Right ventricle myocardium inferior (tissue), 1 donor: ENCODE measurements at places on chromosomes 7 and 10. TPM values are rescaled to one million over a fixed set of nuclear protein-coding genes. Genes with fewer than 3 reads are reported as not detected.

DNA sequence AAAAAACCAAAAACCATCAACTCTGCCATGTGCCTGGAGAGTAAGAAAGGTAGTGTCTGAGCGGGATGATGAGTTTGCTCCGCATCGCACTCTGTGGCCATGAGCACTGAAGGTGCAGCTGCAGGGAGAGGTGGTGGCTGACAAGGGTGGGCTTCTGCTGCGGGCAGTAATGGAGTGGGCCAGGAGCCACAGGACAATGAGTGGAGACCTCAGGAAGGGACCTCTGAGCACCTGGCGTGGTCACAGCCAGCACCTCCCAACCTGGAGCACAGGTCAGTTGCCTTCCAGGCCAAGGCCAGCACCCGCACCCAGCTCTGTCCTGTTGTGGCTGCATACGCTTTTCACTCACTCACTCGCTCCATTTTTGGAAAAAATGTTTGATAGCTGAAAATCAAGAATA is 115.5 kb downstream of the ANKRD61 start:
- DNase-seq: no peak

GRCh38 chr10:133527771-133528271 is 658 bp downstream of the CYP2E1 start:
- no peak for DNase-seq

DNA sequence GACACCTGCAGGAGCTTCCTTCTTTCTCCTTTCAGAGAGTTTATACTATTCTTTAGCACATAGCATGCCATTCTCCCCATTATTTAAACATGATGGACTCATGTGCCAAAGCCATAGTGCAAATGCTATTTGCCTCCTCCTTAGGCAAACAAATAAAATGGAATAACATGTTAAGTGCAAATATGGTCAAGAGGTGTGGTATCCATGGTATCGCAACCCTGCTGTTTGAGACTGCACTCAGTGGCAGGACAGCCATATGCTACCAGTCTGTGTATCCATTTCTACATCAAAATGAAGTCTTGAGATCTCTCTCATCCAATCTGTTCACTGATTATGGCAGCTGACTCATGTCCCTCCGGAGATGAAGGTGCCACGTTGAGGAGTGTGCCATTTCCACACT is 22.8 kb downstream of the HEPACAM2 start:
- DNase-seq: no peak

GRCh38 chr10:122468926-122469781 is 7.8 kb downstream of the HTRA1 start:
- DNase-seq: no peak

GRCh38 chr7:85512790-85513189 is 325.9 kb upstream of the SEMA3D start:
- DNase-seq: no peak

DNA sequence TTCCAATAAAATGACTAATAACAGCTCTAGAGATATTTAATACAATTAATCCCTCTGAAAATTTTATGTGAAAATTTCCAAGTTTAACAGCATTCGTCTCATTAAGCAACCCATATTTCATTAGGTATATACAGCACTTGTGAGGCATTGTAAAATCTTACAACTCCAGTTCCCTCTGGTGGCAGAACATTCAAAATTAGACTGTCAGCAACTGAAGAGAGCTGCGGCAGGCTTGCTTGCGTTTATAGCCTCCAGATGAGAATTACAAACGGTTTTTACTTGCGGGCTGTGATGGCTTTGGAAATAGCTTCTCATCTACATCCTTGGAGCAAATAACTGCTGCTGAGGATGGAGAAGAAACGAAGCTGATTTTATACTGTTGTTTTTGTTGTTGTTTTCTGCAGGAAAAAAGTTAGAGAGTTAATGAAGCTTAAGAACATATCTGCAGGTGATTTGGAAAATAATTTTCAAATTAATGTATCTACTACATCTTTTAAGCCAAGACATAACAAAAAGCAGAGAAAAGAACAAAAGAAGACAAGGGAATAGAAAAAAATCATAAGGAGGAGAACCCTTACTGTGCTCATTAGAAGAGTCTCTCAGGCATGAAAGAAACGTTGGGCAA is 171.3 kb downstream of the MAGI2 start:
- DNase-seq: no peak

DNA sequence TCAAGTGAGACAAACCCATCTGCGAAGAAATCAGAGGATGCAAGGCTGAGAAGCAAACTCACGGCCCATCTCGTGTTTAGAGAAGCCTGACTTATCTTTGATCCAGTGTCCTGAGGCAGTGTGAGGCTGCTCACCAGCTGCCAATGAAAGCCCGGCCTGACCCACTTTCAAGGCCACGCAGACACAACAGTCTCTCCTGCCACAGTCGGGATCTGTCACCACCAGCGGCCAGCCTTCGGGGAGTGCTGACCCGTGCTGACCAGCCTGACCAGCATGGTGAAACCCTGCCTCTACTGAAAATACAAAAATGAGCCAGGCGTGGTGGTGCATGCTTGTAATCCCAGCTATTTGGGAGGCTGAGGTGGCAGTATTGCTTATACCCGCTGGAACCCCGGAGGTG is 7.4 kb upstream of the DNAJB6 start:
- no peak for DNase-seq

DNA sequence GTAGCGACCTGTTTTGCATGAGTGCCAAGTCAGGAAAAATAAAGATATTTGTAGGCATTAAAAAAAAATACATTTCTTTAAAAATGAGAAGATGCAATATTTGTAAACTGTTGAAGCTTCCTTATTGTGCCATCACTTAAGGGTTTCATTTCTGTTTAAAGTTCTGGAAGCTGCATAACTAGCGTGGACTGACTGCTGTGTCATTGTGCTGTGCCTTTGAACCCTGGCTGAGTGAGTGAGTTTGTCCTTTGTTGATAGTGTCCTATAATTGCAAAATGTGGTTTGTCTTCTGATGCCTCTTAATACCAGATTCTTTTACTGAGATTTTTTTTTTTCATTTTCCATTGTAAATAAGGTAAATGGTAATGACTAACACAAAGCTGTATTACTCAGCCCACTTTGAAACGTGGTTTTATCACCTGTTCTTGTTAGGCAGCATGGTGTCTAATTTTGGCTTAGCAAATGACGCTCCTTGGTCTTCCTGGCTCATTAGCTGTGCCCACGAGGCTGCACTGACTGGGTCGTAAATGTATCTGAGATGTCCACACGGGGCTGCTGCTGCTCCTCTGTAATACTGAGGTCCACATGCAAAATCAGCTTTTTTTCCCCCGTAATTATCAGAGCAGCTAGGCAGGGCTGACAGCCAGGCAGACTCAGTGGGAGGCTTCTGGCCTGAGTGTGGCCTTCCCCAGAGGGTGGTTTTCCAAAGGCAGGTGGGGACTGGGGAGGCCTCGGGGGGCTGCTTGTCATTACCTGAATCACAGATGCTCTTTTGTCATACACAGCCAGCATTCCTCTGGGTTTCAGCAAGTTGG is 14.8 kb downstream of the ZSCAN25 start:
- DNase-seq: no peak

DNA sequence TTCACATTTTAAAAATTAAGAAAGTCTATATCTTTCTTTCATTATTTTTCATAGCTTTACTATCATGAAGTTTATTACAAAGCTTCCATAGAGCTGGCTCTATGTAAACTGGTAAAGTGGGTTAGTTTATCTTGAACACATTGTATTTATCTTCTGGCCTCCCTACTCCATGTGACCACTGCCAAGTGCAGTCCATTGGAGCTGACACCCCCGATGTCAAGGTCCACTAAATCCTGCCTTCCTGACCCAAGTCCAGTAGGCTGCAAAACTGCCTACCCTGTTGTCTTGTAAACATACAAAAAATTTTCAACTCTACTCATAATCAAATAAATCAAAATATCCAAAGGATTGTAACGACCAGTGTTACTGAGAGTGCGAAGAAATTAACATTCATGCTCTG is 10.2 kb downstream of the DNAJC12 start:
- no peak for DNase-seq

GRCh38 chr10:104892879-104893617 is 252.0 kb downstream of the SORCS3 start:
- DNase-seq: no peak

GRCh38 chr10:114550756-114551635 is 107.1 kb downstream of the ABLIM1 start:
- peak; percentile 82 for DNase-seq

GRCh38 chr10:90412582-90412981 is 445.3 kb downstream of the HTR7 start:
- no peak for DNase-seq

GRCh38 chr10:72802763-72803505 is 90.6 kb upstream of the OIT3 start:
- DNase-seq: no peak

DNA sequence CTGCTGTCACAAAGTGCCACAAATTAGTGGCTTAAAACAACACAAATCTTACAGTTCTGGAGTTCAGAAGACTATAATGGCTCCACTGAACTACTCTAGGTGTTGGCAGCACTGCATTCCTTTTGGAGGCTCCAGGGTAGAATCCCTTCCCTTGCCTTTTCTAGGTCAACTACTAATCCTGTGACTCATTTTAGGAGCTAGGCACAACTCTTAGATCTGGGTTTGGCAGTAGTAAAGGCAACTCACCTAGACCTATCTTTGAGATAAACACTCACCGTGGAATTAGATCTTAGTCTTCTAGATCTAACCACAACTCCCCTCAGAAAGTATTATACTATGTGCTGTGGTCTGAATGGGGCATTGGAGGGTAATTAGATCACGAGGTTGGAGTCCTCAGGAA is 60.4 kb downstream of the ANKIB1 start:
- no peak for DNase-seq

DNA sequence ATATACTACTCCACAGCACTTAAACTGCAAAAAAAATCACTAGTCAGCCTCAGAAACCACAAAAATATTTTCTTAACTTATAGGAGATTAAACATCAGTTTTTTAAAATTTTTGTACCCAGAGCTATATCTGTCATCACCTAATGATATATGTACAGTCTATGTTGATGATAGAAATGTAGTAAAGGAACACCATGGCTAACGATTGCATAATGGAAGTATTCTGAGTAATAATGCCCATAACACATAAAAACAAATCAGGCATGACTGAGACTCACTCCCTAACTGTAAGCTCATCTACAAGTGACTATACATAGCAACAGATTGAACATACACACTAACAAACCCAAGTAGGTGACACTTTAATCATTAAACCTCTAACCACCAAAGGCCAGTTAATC is 51.3 kb downstream of the TSPAN12 start:
- DNase-seq: no peak

GRCh38 chr7:135353832-135354231 is 120.2 kb downstream of the STRA8 start:
- no peak for DNase-seq

GRCh38 chr7:157658851-157659412 is 322.1 kb downstream of the DNAJB6 start:
- DNase-seq: peak; percentile 45

DNA sequence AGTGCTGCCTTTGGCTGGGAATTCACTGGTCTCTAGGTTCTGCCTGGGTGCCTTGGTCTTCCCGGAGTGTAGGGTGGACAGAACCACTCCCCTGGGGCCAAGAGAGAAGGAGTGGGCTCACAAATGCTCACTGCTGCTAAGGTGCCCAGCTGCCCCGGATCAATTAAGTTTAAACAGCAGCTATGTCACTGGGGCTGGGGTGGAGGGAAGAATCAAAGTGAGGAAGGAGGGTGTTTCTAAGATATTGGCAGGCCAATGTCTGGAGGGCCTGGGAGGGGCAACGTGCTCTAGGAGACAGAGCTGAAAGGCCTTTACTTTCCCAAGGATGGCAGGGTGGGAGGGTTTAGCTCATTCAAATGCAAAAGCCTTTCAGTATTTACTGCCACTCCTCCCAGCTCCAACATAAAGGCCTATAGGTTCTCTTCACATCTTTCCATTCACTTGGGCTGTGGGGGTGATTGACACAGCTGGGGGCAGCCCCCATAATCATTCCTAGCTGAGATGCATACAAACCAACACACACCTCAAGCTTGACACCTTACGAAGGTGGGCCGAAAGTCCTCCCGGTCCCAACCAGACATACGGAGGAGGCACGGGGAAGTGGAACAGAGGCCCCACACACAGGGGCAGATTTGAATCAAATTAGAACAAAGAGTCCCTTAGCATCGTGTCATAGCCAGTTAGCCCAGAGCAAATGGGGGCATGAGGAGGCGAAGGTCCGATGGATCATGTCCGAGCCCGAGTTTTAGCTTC is 108.0 kb upstream of the EFCAB10 start:
- no peak for DNase-seq

DNA sequence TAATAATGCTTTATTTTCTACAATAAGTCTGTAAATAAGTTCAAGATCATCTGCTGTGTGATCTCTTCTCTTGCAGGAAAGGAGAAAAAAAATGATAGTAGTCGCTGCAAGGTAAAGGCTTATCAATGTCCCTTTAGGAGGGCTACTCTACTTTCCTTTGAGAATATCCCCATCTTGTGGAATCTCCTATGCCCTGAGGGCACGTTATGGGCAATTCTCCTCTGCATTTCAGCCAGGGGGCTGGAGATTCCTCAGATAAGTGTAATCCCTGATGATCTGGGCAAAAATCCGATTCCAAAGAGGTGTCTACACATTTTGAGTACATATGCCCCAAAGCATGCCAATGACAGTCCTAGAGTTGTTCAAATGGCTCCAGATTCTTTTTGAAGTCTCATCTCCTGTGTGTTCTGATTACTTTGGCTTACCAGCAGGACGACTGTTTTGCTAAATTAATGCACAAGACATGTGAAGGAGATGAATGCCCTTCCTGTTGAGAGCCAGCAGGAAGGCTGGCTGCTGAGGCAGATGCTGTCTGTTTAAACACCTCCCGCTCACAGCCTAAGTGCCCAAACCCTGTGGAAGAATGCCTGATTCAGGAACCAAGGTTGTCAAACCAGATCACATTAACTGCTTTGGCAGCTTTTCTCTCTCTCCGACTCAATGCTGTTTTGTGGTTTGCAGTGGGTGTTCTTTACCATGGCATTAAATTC is 171.2 kb upstream of the COL1A2 start:
- DNase-seq: no peak

GRCh38 chr10:127347202-127347959 is 151.0 kb upstream of the INSYN2A start:
- no peak for DNase-seq

- no peak for DNase-seq
Measured at GRCh38 chr7:30575910-30576309, 18.8 kb upstream of the GARS1 start.

- DNase-seq: no peak
Measured at GRCh38 chr10:78079411-78079810, 45.7 kb downstream of the RPS24 start.

GRCh38 chr10:76301950-76302349 is 870.5 kb downstream of the LRMDA start:
- no peak for DNase-seq

GRCh38 chr10:86691333-86692022 is 23.2 kb downstream of the LDB3 start:
- DNase-seq: no peak

Gene NPSR1
- total RNA-seq: not detected

Gene DDX56
- 29.6 TPM for total RNA-seq

Gene GCK
- total RNA-seq: 1.8 TPM

Gene CDHR1
- 0.65 TPM for total RNA-seq

Gene TNS3
- total RNA-seq: 44.8 TPM

Gene SYT15
- total RNA-seq: 3.2 TPM

Gene PDK4
- total RNA-seq: 431 TPM

Gene ZNF438
- 12.8 TPM for total RNA-seq

Gene ZNF746
- total RNA-seq: 8.4 TPM

Gene TMEM229A
- total RNA-seq: not detected

Gene ADAP1
- total RNA-seq: 10.0 TPM

Gene TMEM196
- not detected for total RNA-seq

Gene TFR2
- total RNA-seq: 0.22 TPM

Gene POLR3A
- 8.2 TPM for total RNA-seq

Gene WIPF3
- 5.5 TPM for total RNA-seq

Gene INA
- not detected for total RNA-seq

Gene ADGRA1
- total RNA-seq: not detected

Gene GPR26
- total RNA-seq: not detected

Gene RNF148
- 0.32 TPM for total RNA-seq

Gene TDRD1
- 4.0 TPM for total RNA-seq

Gene MCM7
- 25.4 TPM for total RNA-seq
